Testis (tissue), 5 donors: ENCODE measurements at places on chromosomes 11 and 22. TPM values are rescaled to one million over a fixed set of nuclear protein-coding genes. Genes with fewer than 3 reads are reported as not detected.

DNA sequence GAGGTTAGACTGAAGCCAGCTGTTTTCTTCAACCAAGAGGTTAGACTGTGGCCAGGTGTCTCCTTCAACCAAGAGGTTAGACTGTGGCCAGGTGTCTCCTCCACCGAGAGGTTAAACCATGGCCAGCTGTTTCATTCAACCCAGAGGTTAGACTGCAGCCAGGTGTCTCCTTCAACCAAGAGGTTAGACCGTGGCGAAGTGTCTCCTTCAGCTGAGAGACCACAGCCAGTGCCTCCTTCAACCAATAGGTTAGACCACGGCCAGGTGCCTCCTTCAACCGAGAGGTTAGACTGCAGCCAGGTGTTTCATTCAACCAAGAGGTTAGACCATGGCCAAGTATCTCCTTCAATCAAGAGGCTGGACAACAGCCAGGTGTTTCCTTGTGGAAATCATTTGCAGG lies 498.1 kb downstream of the TBC1D22A start:
- no peak for DNase-seq

DNA sequence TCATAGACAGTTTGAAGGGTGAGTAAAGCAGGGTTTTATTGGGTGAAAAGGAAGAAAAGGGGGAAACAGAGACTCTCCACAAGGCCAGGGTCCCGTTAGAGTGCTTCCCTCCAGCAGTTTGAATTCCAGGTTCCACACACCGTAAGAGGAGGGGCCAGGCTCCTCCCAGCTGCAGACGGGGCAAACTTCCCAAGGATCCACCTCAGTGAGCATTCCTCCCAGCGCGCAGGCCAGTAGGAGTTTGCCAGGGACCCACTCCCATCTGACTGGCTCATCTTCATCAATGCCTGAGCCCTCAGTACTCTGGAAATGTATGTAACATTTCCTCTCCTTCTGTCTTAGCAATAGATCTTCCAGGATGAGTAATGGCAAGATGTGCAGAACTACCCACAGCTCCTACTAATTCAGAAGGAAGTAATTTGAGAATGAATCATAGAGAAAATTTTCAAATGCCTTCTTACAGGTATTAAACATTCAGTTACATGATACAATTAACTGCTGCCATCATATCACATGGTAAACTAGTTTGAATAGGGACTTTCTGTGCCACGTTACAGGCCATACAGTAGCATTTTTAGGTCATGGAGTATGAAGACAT lies 34.0 kb upstream of the TRPC6 start:
- no peak for DNase-seq

DNA sequence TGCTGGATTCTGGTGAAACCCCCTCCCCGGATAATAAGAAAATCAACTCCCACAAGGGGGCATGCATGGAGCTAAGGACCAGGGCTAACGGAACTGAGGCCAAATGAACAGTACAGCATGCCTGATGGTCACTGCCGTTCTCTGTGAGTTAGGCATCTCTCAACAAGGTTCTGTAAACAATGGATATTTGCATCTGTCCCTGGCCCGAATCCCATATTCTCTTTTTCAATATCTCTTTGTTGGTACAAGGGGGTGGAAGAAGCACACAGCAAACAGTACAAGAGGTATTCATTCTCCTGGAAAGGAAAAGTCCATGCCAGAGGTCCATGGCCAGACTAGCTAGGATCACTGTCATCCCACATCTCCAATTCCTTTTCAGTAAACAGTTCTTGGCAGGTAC lies 32.2 kb upstream of the APOA1 start:
- no peak for DNase-seq

DNA sequence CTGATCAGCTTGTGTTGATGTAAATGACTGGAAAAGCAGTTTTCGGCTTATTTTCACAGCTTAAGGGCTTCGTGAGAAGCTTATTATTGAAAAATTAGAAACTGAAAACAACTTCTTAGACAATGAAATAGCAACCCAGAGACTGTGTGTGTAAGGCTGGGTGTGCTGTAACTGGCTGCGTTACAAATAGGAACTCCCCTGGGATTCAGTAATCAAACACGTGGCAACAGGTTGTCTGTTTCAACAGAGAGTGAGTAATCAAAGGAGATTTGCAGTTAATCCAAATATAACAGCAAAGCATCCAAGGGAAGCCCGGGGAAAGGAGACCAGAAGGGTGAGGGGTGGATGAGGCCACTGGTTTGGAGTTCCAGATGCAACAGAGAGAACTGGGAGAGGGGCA lies 19.2 kb downstream of the NTM start:
- DNase-seq = no peak

GRCh38 chr11:15969701-15970329 lies 386.5 kb downstream of the SOX6 start:
- no peak for DNase-seq

GRCh38 chr22:27075891-27076290 lies 418.5 kb downstream of the MIAT start:
- no peak for DNase-seq

GRCh38 chr11:46210133-46210636 lies 67.3 kb upstream of the CREB3L1 start:
- no peak for DNase-seq

DNA sequence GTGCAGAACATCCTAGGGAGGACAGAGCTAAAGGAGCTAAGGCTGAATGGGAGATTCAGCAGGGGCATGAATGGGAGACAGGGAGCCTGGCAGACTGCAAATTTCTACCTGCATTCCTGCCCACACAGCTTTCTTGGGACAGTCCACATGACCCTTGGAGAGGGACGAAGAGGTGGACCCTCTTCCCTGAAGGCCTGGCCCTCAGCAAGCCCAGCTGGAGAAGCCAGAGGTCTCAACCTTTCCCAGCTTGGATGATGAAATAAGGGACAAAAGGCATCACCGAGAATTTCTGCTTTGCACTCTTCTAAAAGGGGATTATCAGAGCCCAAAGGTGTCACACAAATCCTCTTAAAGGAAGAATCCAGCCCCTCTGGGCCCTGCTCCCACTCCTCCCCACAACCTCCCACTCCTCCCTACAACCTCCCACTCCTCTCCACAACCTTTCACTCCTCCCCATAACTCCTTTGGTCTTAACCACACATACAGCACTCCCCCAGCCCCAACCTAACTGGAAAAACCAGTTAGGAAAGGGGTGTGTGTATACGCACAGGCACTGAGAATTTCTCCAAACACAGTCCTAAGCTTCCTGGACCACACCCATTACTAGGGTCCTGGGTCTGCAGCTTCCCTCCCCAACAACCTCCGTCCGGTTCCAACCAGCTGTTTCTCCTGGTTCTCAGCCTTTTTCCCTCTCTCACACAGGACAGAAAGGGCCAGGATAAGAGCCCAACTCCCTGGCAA lies 38.4 kb downstream of the RPL27A start:
- no peak for DNase-seq

- no peak for DNase-seq
These were observed 160.3 kb upstream of the PDGFD start for GRCh38 chr11:104324276-104324675.

DNA sequence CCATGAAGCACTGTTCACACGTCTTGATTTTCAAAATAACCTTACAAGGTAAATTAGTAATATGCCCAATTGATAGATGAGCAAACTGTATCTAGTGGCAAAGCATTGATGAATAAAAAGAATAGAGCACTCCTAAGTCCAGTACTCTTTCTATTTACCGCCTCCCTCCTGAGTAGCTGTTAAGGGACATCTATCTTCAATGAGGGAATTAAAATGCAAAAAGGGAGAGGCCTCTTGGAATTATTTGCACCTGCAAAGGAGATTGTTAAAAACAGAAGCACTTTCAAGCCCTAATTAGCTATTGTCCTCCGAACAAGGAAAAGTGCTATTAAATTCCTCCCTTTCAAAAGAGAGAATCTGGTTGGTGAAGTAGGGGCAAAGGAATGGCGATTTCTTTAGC lies 6.8 kb upstream of the GALNT18 start:
- DNase-seq = no peak

GRCh38 chr11:70721006-70721405 lies 322.7 kb downstream of the CTTN start:
- DNase-seq = no peak

The TRIM22 gene
- total RNA-seq = 25.0 TPM

The OR51I1 gene
- 0.74 TPM for total RNA-seq

The NEFH gene
- 18.6 TPM for total RNA-seq

The OR6A2 gene
- total RNA-seq = 2.6 TPM

The VEGFB gene
- 47.8 TPM for total RNA-seq

The MGAT3 gene
- total RNA-seq = 6.4 TPM
